ENCODE measurements at places on chromosomes 2 and 18. TPM values are rescaled to one million over a fixed set of nuclear protein-coding genes. Genes with fewer than 3 reads are reported as not detected.

Gene METTL4
- 7.3 TPM for total RNA-seq

Gene IL1R1
- 26.6 TPM for total RNA-seq

Gene CXCR1
- 1.1 TPM for total RNA-seq

Gene IRS1
- 15.9 TPM for total RNA-seq

Gene BBS5
- 8.0 TPM for total RNA-seq

Gene FOXD4L1
- total RNA-seq: not detected

Gene STK39
- total RNA-seq: 17.7 TPM

Gene NTSR2
- not detected for total RNA-seq

Gene CRYBA2
- not detected for total RNA-seq

Gene ALPI
- not detected for total RNA-seq

Gene UGT1A4
- total RNA-seq: not detected

Gene GREB1
- 11.4 TPM for total RNA-seq

Gene SLC35F6
- 20.3 TPM for total RNA-seq

Gene FBLN7
- total RNA-seq: 0.54 TPM

Gene ITGB6
- 5.0 TPM for total RNA-seq

Gene DNAH7
- total RNA-seq: 0.05 TPM

Gene SNORC
- total RNA-seq: 0.46 TPM

Gene PRPF40A
- total RNA-seq: 36.0 TPM

Gene ANKRD30BL
- not detected for total RNA-seq

Gene LGALSL
- total RNA-seq: 6.6 TPM

Gene WDR7
- total RNA-seq: 21.8 TPM

Gene XDH
- not detected for total RNA-seq
